Lung microvascular endothelial cell (primary cell): ENCODE measurements at places on chromosomes 4 and X. TPM values are rescaled to one million over a fixed set of nuclear protein-coding genes. Genes with fewer than 3 reads are reported as not detected.

DNA sequence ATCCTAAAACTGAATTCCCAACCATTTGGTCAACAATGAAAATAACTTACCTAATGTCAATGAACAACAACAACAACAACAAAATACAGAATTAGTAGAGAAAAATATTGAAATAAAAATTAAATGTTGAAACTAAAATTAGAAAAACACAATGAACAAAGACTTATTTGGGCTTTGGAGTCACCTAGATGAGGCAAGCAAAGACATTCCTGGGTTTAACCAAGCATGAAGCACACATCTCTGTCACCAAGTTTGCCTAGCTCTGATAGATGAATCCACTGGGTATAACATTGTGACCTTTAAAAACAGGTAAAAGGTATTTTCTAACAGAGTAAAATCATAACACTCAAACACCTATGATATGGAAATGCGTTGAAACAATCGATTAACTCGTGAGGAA is 13.2 kb upstream of the SYTL5 start:
- no peak for DNase-seq

- no peak for DNase-seq
These were observed 28.7 kb downstream of the DOK7 start for GRCh38 chr4:3491681-3492405.

- DNase-seq = no peak
These were observed 3.7 kb upstream of the GPR82 start for GRCh38 chrX:41720125-41720779.

GRCh38 chrX:128464116-128464515 is 411.9 kb upstream of the ACTRT1 start:
- no peak for DNase-seq

- DNase-seq = no peak
These were observed 379.7 kb downstream of the SPRY1 start for GRCh38 chr4:123776267-123776666.

DNAAF6 gene
- not detected in 2 replicates for total RNA-seq

CDS1 gene
- under 0.01 TPM in 1 of 2 replicates, not detected in the other for total RNA-seq
